ENCODE measurements at places on chromosomes 3 and 15.

DNA sequence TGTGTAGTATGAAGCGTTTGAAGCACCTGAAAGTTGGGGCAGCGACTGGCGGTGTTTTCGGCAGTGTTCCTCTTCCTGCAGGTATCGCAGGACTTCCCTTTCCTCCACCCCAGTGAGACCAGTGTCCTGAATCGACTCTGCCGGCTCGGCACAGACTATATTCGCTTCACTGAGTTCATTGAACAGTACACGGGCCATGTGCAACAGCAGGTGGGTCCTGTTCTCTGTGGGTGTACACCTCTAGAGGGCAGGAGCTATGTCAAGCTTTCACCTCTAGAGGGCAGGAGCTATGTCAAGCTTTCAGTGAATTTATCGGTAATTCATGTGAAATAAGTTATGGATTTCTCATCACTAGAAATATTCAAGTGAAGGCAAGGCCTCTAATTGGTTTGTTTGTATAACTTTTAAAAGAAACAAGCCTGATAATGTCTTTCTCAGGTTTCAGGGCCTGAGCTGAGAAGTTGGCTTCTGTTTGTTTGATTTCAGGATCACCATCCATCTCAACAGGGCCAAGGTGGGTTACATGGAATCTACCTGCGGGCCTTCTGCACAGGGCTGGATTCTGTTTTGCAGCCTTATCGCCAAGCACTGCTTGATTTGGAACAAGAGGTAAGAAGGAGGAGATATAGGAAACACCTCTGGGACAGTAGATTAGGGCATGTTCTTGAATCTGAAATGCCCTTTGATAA is 5.3 kb downstream of the TUBGCP4 start:
- no peak for DNase-seq

GRCh38 chr15:40891810-40892446 is 2.3 kb upstream of the VPS18 start:
- no peak for DNase-seq

DNA sequence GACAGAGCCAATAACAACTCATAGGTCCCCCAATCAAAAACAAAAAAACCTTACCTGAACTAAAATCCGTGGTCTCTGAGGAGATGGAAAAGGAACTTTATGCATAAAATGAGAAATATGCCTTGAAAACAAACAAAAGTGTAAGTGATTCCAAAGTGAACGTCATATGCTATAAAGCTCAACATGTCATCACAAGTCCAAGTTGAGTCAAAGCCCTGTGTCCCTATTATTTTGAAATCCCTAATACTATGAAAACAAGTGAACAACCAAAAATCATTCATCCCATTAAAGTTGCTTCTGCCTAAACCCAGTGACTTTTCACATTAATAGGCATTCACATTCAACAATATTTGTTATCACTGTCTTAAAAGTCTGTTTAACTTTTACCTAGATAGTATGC is 59.4 kb downstream of the DENND4A start:
- DNase-seq, result no peak

GRCh38 chr3:51355891-51356578 is 29.1 kb upstream of the MANF start:
- no peak for DNase-seq

DNA sequence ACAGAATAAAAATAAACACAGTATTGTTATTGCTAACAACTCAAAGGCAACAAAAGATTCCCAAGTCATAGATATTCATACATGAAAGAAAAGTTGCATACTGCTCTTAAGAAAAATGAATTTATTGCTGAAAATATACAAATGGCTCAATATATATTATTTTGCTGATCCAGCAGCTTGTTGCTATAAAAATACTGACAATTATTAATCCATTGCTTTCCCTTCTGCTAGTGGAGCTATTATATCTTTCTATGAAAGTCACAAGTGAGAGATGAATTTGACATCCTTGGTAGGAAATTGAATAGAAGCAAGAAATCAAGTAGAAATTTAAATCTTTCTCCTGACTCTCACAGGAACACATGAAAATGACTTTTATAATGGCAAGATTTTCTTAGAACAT is 179.2 kb upstream of the MBNL1 start:
- DNase-seq, result no peak

- DNase-seq, result peak; percentile 63
These were observed 18.8 kb downstream of the NBEAL2 start for GRCh38 chr3:46998121-46998851.

All from stimulated activated CD8-positive, alpha-beta memory T cell treated with anti-CD3 and anti-CD28 coated beads, Interleukin-4, amount 100 ng/mL, for 4 hours (primary cell).